ENCODE measurements at places on chromosomes 11 and 22.

GRCh38 chr11:133818302-133818701 is 27.0 kb downstream of the SPATA19 start:
- DNase-seq, result no peak

DNA sequence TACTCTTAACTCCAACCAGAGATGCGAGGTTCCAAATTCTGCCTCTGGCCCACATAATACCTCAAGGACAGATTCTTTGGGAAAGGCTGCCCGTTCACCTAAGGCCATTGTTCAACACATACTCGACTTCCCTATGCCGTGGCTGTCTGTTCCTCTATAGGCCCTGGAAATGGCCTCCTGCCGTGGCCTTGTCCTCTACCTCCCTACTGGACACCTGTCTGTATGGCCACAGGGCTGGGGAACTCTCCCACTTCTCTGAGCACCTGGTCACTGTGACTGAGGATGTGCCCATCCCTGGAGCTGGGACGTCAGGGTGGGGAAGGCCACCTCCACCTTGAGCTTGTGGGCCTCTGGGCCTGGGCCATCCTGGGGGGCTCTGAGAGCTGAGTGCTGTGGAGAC is 340.5 kb upstream of the B3GAT1 start:
- no peak for DNase-seq

- no peak for DNase-seq
Observed at GRCh38 chr11:33868647-33869461, 23.0 kb downstream of the LMO2 start.

DNA sequence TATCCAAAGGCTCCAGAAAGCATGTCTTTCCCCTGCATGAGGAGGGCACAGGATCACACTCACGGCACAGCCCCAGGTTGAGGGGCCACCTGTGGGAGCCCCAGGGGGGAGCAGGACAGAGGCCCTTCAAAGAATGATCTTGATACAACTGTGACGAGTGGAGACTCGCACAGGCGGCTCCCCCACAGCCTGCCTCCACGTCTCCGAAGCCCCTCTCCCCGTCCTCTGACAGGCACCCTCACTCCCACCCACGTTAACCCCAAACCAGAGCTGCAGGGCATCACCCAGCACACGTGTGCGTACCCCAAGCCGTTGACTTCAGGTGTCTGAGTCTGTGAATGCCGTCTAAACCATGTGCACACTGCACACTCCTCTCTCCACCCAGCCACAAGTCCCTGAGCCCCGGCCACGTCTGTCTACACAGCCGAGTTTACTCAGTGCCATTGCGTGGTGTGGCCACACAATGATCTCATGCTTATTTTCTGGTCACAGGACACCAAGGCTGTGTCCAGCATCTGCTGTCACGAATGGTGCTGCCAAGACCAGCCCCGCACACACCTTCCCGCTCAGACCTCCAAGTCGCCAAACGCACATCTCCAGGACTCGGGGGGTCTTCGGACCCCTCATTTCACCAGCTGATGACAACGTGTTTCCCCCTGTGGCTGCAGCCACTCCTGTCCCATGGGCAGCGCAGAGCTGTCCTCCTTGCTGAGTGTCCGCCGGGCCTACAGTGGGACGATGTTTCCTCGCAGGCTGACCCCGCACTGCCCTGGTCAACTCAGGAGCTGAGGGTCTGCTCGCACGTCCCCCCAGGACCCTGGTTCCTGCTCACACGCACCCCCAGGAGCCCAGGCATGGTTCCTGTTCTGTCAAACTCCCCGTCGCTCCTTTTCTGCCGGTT is 251.2 kb downstream of the BRD1 start:
- DNase-seq, result no peak

DNA sequence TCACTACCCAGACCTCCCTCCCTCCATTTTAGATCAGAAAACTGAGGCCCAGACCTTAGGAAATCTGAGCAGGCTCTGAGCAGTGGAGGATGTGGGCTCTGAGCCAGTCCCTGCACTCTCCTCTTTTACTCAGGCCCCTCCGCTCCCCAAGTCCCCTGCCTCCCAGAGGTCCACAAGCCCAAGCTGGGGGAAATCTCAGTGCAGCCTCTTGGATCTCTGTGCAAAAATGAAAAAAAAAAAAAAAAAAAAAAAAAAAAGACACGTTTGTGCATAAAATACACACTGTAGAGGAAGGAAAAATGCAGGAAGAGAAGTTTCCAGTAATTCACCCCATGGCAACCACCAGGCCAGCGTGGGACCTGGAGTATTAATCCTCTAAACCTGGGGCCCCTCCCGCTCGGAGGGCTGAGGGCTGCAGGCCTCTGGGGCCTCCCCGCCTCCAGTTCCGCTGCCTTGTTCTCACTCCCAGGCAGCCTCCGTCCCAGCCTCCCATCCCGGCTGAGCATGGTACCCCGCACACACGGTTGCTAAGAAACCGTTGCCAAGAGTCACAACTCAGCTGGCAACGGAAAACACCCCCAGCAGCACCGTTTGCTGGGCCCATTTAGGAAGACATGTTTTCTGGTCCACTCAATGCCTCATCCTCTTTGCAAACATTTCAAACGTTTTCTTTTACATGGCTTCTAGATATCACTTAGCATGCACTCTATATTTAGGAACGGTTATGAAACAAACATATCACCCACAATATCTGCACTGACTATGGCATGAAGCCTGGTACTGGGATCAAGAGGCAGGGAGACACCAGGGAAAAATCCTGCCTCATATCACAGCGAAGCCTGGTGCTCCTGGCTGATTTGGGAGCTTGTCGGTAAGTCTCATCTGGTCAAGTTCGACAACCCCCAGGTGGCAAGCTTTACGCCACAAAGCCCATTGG is 227.5 kb downstream of the CTTN start:
- no peak for DNase-seq
